ENCODE measurements at places on chromosomes 7 and 10.

DNA sequence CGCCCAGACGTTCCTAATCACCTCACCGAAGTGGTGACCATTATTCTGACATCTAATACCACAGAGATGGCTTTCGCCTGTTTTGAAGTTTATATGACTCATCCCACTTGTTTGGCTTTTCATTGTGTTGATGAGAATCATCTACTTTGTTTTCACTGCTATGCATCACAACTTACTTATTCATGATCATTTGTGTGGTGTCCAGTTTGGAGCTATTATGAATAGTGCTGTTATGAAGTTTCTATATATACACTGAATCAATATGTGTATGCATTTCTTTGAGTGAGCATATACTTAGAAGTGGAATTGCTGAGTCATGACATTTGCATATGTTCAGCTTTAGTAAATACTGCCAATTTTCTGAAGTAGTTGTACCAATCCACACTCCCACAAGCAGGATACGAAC is 38.6 kb upstream of the TNKS2 start:
- no peak for DNase-seq

DNA sequence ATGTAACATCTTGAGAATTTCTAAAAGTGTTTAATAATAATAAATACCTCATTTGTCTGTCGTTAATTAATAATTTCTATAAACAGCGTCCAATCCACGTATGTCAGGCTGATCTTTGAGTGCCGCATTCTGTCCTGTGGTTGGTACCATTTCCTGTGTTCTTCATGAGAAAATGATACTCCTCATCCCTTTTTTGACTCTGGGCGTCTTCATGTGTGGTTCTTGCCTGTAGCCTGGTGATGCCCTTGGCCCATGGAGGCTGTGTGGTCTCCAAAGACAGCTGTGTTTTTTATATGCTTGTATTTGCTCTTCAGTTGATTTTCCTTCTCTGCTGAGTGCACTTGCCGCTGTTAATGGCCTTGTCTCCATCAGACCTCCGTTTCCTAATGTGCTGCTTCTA is 31.5 kb downstream of the GLRX3 start:
- DNase-seq: no peak

DNA sequence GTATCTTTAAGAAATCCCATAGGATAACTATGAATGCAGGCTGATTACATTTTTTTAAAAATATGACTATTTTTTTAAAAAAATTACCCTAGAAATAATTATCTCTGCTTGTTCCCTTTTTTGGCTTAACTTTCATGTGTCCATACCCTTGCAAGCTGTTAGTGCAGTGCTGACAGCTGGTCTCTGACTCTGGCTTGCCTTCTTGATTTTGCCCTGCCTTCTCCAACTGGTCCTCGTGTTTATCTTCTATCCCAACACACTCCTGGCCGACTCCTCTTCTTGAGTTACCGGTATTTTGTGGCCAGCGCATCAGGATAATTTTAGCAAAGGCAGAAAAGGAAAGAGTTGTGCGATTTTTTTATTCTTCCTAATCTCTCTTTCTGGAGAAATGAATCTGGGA is 111.7 kb upstream of the STARD3NL start:
- DNase-seq: no peak

DNA sequence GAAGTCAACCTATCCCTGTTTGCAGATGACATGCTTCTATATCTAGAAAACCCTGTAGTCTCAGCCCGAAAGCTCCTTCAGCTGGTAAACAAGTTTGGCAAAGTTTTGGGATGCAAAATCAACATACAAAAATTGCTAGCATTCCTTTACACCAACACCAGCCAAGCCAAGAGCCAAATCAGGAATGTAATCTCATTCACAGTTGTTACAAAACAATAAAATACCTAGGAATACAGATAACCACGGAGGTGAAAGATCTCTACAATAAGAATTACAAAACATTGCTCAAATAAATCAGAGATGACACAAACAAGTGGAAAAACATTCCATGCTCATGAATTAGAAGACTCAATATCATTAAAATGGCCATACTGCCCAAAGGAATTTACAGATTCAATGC is 50.4 kb upstream of the ZNF365 start:
- DNase-seq: no peak

- DNase-seq: no peak
These were observed 99.4 kb upstream of the EFCAB10 start for GRCh38 chr7:105680505-105681187.

- peak; percentile 46 for DNase-seq
These were observed 39.4 kb downstream of the HK1 start for GRCh38 chr10:69317626-69318105.
